ENCODE measurements at places on chromosomes 7 and 10.

GRCh38 chr10:9294865-9295264, 1240.4 kb downstream of the GATA3 start:
- no peak for DNase-seq

DNA sequence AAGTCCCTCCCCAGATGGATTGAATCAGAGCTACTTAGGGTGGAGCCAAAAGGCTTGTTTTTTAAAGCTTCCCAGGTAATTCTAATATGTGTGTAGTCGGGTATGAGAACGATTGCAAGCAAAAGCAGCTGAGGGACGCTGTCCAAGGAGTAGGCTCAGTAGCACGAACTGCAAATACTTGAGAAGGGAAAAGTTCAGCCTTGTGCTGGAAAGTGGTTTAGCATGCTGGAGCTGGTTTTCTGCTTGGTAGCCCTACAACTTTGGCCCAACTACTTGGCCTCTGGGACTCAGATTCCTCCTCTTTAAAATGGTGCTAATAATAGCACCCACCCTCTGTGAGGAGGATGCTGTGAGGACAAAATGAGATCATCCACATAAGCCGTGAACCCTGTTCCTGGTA, 76.2 kb downstream of the AHR start:
- no peak for DNase-seq

DNA sequence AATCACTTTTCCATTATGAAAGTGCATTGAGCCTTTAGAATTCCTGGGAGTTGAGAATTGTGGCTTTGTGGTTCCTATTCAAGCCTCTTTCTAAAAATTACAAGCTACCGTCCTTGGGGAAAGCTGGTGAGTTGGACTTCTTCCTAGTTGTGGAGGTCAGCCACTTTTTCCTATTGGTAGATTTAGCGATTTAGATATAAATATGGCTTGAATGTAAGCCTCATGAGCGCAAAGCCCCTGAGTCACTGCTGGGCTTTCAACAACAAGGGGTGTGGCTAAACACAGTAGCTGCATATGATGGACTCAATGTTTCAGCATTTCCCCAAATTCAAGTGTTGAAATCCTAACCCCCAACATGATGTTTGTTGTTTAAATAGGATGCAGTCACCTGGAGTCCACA, 150.0 kb upstream of the IGFBP3 start:
- DNase-seq, result no peak

DNA sequence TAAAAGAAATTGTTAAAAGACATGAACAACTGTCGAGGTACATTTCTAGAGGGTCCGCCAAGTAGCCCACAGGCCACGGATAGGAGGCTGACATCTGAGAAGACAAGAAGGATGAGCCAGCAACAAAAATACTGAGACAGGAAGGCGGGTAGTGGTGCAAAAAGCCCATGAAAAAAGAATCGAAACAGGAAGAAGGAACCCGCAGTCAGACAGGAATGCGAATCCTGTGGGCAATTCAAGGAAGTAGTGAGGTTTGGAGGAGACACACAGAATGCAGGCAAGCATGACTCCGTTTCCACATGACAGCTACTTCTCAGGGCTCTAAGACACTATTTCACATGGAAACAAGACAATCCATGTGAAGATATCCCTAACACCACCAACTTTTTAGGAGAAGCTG, 125.2 kb downstream of the DOCK4 start:
- DNase-seq, result no peak

Data from stimulated activated CD4-positive, alpha-beta T cell treated with anti-CD3 and anti-CD28 coated beads, Interleukin-1b, Interleukin-23, amount 100 ng/mL, for 1 hour (primary cell).